ENCODE measurements at places on chromosomes 3 and 15.

- H3K27ac ChIP-seq = no peak overlapping the region
- DNase-seq = no peak
- H3K4me1 ChIP-seq = no peaks in the 10 kb centered on the region
Measured at GRCh38 chr3:880371-880770, 212.5 kb upstream of the CNTN6 start.

DNA sequence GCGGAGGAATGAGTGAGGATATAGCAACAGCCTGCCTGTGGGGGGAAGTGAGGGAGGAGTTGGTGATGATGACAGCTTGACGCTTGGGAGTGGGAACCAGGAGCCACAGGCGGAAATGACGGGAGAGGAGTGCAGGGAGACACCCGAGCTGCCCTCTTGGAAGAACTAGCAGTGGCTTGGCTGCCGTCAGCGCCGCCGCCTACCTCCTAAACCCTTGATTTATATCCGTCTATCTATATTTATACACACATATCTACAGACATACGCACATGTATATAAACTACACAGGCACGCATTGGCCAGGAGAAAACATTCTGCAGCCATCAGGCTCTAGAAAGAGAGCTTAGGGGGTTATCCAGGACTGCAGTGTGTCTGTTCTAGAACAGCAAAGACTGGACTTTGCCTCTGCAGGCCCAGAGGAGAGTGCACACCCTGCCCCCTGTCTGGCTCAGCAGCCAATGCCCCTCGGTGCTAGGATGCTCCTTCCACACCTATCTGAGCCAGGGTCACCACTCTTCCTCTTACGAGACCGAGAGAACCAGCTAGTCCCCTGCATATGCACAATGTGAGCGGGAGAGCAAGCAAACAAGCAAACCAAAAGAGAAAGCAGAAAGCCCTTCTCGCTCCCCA, 45.3 kb upstream of the MAGEF1 start:
- DNase-seq = peak; percentile 50
- H3K4me3 ChIP-seq = no peak overlapping the region
- no peak overlapping the region for H3K27ac ChIP-seq
- H3K36me3 ChIP-seq = no peaks in the 10 kb centered on the region
- H3K27me3 ChIP-seq = no peaks in the 10 kb centered on the region

GRCh38 chr3:69747511-69748258, 8.4 kb downstream of the MITF start:
- H3K4me3 ChIP-seq = no peak overlapping the region
- no peaks in the 10 kb centered on the region for H3K27me3 ChIP-seq
- no peaks in the 10 kb centered on the region for H3K4me1 ChIP-seq
- H3K27ac ChIP-seq = no peak overlapping the region
- no peak for DNase-seq
- no peaks in the 10 kb centered on the region for H3K36me3 ChIP-seq

DNA sequence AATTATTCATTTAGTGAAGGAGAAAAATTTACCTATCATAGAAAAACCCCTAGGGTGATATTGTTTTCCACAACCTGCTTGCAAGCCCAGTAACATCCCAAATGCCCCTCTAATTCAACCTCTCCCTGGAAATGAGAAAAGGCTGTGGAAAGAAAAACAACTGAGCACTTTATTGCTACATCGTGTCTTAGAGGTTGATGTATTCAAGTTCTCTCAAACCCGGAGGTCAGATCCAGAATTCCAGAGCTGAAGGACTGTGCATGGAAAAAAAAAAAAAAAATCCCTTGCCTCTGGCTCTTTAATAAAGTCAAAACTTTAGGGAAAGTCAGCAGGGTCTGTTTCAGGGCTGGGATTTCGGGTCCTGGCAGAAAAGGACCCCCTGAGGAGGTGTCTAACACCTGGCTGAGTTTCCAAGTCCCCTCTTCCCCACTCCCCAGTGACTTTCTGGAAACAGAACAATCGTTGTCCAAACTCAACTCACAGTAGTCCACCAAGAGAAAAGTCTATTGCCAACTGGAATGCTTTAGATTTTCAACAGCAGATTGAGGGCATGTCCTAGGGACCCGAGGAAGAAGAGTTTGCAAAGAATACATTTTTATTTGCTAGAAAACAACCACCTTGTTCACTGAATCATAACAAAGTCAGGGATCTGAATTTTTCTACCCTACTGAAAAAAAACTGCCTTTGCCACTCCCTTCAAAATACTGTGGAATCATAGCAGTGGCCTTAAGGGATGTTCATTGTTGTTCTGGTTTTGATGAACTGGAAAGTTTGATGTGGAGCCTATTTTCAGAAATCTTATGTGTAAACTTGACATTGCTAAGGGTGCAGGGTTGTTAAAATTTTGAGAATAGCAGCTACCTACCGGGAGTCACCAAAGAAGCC, 207.5 kb upstream of the ADAMTS9 start:
- no peak overlapping the region for H3K4me3 ChIP-seq
- H3K27ac ChIP-seq = no peak overlapping the region
- H3K36me3 ChIP-seq = no peaks in the 10 kb centered on the region
- H3K4me1 ChIP-seq = no peaks in the 10 kb centered on the region

GRCh38 chr3:5644773-5645670, 457.5 kb downstream of the EDEM1 start:
- H3K36me3 ChIP-seq = no peaks in the 10 kb centered on the region
- H3K27ac ChIP-seq = no peak overlapping the region
- H3K4me3 ChIP-seq = no peak overlapping the region
- H3K4me1 ChIP-seq = no peaks in the 10 kb centered on the region

DNA sequence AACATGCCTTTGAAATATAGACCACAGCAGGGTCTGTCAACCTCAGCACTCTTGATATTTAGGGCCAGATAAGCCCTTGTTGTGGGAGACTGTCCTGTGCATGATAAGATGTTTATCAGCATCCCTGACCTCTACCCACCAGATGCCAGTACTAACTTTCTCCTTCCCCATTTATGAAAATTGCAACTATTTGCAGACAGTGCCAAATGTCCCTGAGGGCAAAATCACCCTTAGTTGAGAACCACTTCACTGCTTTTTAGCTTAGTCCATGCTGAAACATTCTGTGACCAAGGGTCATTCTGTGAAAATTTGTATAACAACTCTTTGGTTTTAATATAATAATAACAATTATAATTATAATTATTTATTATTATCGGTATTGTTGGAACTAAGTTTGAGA, 1032.4 kb downstream of the MCTP2 start:
- no peaks in the 10 kb centered on the region for H3K27me3 ChIP-seq
- H3K27ac ChIP-seq = no peak overlapping the region
- no peaks in the 10 kb centered on the region for H3K36me3 ChIP-seq
- peaks cover 21% of the 10 kb centered on the region for H3K4me1 ChIP-seq
- H3K4me3 ChIP-seq = no peak overlapping the region

DNA sequence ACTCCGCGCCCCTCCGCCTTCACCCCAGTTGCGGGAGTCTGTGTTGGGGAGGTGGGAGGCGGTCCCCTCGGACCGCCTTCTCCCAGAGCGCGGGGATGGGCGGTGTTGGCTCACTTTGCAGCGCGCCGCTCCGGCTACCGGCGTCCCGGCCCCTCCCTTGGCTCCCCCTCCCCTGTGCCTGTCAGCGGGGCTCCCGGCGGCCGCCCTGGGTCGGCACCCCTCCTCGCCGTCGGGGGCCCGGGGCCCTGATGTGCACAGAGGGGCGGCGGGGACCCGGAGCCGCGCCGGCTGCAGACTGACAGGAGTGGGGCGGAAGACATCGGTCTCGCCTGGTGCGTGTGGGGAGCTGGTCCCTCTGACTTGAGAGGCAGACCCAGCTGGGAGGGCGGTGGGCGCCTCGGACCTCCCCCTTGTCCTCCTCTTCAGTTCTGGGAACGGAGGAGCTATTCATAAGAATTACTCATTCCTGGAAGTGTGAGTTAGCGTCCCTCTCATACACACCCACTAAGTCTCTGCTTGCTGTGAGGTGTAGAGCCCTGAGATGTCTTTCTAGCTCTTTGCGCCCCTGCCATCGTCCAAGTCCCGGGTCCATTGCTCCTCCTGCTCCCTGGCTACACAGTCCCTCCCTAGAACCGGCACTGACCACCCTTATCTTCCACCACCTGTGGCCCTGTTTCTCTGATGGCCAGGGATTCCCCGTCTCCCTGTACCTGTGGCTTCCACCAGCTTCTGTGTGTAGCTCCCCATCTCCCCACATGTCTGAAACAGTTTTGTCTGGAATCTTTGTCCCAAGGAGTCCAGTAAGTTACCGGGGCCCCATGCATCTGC, 42.3 kb upstream of the ROPN1 start:
- peak overlapping the region; percentile 83 for H3K4me3 ChIP-seq
- H3K27ac ChIP-seq = no peak overlapping the region
- peaks cover 12% of the 10 kb centered on the region for H3K27me3 ChIP-seq
- H3K4me1 ChIP-seq = no peaks in the 10 kb centered on the region
- H3K36me3 ChIP-seq = no peaks in the 10 kb centered on the region

- H3K27ac ChIP-seq = no peak overlapping the region
- peaks cover 3% of the 10 kb centered on the region for H3K4me1 ChIP-seq
- no peaks in the 10 kb centered on the region for H3K27me3 ChIP-seq
- H3K4me3 ChIP-seq = no peak overlapping the region
Measured at GRCh38 chr3:150158943-150159625, 188.4 kb upstream of the PFN2 start.

GRCh38 chr3:120381503-120381902, 32.3 kb upstream of the LRRC58 start:
- no peak overlapping the region for H3K27ac ChIP-seq
- H3K36me3 ChIP-seq = no peaks in the 10 kb centered on the region
- no peaks in the 10 kb centered on the region for H3K27me3 ChIP-seq
- no peak overlapping the region for H3K4me3 ChIP-seq

GRCh38 chr3:119034256-119035013, at the start of gene IGSF11:
Gene IGSF11 (minus strand): TSS chr3:119034846. CDS start chr3:119034582, 264 bp downstream.
- no peak within 1 kb of the TSS for H3K27ac ChIP-seq
- peak; percentile 67 for DNase-seq
- no peaks in the 10 kb centered on the region for H3K4me1 ChIP-seq

GRCh38 chr3:68060191-68060590, 405.8 kb upstream of the SUCLG2 start:
- no peaks in the 10 kb centered on the region for H3K4me1 ChIP-seq
- H3K27ac ChIP-seq = no peak overlapping the region
- H3K4me3 ChIP-seq = no peak overlapping the region
- no peaks in the 10 kb centered on the region for H3K36me3 ChIP-seq
- no peak for DNase-seq
- H3K27me3 ChIP-seq = no peaks in the 10 kb centered on the region

DNA sequence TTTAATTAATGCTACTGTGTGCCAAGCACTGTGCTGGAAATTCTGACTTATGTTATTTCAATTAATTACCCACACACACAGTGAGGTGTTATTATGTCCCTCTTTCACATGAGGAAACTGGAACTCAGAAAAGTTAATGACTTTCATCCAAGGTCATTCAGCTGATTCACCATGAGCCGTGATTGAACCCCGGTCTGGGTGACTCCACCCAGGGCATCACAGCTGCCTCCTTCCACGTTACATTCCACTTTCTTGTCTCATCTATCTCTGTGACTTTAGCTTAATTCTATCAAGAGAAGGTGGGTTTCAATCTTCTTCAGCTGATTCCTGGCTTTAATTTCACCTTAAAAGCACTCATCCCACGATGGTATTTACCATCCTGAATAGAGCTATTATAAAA, 16.3 kb downstream of the SRGAP3 start:
- H3K27ac ChIP-seq = no peak overlapping the region
- H3K36me3 ChIP-seq = no peaks in the 10 kb centered on the region
- H3K4me1 ChIP-seq = no peaks in the 10 kb centered on the region
- no peak overlapping the region for H3K4me3 ChIP-seq
- no peak for DNase-seq

- peaks cover 37% of the 10 kb centered on the region for H3K4me1 ChIP-seq
- peak overlapping the region; percentile 63 for H3K27ac ChIP-seq
- no peak overlapping the region for H3K4me3 ChIP-seq
- no peaks in the 10 kb centered on the region for H3K27me3 ChIP-seq
- no peak for DNase-seq
Measured at GRCh38 chr3:185728630-185729336, 96.1 kb downstream of the IGF2BP2 start.

DNA sequence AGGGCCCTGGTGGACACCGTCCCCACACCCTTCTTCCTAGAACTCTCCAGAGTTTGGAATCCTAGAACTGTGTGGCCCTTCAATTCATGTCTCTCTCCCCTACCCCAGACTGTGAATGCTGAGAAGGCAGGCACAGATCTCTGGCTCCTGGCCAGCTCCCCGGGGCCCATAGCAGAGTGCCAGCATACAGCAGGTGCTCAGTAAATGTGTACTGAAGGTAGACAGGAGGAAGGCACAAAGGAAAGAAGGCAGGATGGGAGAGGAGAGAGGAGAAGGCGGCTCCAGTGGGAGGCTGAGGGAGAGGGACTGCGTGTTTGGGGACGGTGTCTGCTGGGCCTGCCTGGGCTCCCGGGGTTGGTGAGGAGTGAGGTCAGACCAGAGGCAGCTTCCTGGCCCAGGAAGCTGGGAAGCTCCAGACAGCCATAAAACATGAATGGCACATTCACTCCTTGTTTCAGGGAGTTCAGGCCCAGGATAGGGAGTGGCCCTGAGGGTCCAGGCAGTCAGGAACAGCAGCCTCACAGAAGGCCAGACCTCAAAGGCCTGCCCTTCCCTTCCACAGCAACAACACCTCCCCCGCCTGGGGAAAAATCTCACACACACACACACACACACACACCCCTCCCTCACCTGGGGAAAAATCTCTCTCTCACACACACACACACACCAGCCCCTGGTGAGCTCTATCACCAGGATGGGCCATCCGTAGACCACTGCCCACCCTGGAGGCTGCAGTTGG, 137.1 kb upstream of the PRR20G start:
- no peaks in the 10 kb centered on the region for H3K36me3 ChIP-seq
- H3K27ac ChIP-seq = no peak overlapping the region

GRCh38 chr15:60552224-60552623, 73.3 kb upstream of the ICE2 start:
- no peak for DNase-seq
- no peaks in the 10 kb centered on the region for H3K4me1 ChIP-seq
- H3K4me3 ChIP-seq = no peak overlapping the region

- no peak overlapping the region for H3K27ac ChIP-seq
- no peaks in the 10 kb centered on the region for H3K36me3 ChIP-seq
- no peaks in the 10 kb centered on the region for H3K27me3 ChIP-seq
- H3K4me1 ChIP-seq = no peaks in the 10 kb centered on the region
Measured at GRCh38 chr3:99795573-99795972, 22.1 kb upstream of the CMSS1 start.

DNA sequence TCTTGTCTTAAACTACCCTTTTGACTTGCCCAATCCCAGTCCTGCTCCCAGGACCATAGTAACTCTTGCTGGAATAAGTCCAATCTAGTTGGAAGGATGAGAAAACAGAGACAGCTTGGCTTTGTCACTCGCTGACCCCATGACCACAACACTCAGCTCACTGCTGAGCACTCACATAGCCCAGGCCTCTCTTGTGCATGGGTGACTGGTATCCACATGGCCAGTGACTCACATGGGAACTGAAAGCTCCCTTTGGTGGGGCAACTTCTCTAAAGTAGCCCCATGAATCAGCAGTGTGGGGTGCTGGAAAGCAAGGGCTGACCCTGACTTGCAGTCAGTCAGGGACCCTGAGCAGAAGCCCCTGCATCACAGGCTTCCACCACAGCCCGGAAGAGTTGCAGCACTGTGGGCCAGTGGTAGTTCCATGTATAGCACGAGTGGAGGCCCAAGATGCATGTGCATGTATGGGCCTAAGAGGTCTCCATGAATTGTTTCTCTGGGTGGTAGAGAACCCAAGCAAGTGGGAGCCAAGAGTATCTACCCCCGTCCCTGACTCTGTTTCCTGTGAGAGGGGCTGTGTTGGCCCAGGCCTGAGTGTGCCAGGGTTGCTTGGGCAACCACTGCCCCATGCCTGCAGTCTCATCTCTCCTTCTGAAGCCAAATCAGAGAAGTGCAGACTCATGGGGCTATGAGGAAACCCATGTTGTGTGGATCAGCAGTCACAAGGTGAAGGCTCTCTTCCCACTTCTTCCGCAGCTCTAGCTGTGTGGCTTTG, 62.1 kb upstream of the XCR1 start:
- no peak for DNase-seq
- no peaks in the 10 kb centered on the region for H3K27me3 ChIP-seq
- H3K4me1 ChIP-seq = no peaks in the 10 kb centered on the region
- H3K36me3 ChIP-seq = no peaks in the 10 kb centered on the region
- H3K4me3 ChIP-seq = no peak overlapping the region
